NCI-H446 treated with DMSO at 0.1 percent for 48 hours (cell line): ENCODE measurements at places on chromosomes 4 and X.

GRCh38 chr4:129515356-129515755 is 419.4 kb downstream of the C4orf33 start:
- no peak for DNase-seq

DNA sequence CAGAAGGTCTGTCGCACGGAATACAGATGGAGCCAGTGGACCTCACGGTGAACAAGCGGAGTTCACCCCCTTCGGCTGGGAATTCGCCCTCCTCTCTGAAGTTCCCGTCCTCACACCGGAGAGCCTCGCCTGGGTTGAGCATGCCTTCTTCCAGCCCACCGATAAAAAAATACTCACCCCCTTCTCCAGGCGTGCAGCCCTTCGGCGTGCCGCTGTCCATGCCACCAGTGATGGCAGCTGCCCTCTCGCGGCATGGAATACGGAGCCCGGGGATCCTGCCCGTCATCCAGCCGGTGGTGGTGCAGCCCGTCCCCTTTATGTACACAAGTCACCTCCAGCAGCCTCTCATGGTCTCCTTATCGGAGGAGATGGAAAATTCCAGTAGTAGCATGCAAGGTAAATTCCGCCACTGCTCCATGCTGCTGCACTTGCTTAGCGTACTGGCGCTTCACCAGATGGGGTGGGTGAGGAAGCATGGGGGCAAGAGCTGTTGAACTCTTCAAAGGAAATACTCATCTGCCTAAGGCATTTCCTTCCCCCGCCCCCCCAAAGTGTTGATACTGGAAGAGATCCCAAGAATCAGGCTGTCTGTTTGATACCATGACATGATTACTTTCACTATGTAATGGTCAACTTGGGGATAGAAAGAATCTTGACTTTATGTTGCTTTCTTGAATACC is 24.8 kb downstream of the KLF3 start:
- DNase-seq, result no peak

- no peak for DNase-seq
These were observed 168.8 kb downstream of the SH3KBP1 start for GRCh38 chrX:19718642-19719041.

GRCh38 chrX:66408507-66408906 is 230.4 kb downstream of the EDA2R start:
- DNase-seq, result no peak

DNA sequence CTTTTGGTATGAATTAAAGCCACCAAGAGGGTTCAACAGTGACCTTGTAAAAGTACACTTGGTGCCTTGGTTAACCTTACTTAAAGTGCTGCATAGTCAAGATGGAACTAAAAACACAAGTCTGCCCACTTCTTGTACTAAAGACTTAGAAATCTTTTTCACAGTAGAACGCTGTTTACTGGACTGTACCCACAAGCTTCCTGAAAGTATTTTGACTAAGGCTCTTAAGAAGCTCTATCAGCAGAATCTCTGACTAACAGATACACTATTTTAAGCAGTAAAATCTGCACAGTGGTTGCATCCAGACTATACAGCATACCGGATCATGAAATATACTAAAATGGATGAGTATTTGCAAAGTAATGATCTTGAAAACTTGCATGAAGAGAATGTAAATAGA is 7.2 kb downstream of the RAB28 start:
- DNase-seq, result no peak

DNA sequence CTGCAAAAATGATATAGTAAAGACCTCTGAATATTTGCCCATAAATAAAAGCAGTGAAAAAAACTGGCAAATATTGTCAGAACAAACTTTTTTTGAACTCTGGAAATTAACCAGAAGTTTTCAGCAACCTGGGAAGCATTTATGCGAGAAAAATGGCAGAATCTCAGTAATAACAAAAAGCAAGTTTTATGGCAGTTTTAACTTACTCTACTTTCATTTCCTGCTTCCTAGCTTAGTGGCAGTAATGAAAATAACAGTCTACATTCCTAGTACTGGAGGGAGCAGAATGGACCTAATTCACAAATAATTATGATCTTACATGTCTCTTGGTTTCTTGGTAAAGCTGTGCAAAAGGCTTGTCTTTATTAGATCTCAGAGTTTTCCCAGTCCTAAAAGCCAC is 460.1 kb downstream of the NAF1 start:
- DNase-seq, result no peak

GRCh38 chrX:110008011-110008635 is 5.2 kb downstream of the TMEM164 start:
- no peak for DNase-seq
